ENCODE measurements at places on chromosomes 6 and 20.

- DNase-seq = no peak
Measured at GRCh38 chr6:155107432-155108069, 112.4 kb downstream of the TIAM2 start.

GRCh38 chr20:39862470-39862891 is 826.6 kb downstream of the MAFB start:
- no peak for DNase-seq

DNA sequence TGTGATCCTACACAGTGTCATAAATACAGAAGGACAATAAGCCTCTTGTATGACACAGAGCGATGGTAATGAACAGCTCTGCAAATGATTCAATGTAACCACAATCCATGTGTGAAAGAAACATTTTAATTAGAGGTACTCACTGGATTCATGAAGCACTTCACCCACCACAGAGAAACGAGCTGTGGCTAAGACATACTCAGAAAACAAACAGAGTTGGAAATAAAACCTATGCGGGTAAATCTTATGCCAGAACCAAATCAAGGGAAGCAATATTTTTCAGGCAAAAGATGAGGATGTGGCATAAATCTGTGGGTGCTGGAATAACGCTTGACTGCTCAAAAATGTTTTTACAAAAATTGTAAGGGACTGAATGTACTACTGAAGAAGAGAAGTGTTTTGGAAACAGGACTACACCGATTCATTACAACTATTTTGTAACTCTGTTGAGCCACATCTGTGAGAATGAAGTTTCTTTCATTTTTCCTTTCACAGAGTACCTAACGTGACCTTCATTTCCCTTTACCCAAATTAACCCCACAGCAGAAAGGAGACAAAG is 112.1 kb downstream of the WDR27 start:
- no peak for DNase-seq

DNA sequence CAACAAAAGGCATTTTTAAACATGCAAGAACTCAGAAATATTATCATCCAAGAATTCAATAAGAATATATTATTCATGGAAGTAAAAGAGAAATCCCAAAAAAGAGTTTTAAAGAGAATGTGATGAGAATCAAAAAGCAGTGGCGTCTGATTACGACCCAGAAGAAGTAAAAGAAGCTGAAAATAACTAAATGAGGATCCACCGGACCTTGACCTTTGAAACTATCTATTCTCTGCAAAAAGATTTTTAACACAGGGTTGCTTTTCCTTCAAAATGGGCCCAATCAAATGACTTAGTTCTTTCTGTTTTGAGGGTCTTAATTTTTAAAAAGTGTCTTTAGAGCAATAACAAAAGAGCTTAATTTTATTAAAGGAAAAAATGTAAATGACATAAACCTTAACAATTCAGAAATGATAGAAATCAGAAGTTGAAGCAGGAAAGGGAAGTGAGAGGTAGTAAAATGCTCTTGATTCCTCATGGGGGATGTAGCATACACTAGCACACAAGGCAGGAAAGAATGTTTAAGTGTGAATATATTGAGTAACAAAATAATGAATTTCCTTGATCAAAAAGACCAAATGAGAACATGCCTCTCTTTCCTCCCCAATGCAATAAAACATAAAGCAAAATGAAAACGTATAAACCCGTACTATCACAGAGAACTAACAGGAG is 223.1 kb upstream of the PRDM1 start:
- DNase-seq = no peak

DNA sequence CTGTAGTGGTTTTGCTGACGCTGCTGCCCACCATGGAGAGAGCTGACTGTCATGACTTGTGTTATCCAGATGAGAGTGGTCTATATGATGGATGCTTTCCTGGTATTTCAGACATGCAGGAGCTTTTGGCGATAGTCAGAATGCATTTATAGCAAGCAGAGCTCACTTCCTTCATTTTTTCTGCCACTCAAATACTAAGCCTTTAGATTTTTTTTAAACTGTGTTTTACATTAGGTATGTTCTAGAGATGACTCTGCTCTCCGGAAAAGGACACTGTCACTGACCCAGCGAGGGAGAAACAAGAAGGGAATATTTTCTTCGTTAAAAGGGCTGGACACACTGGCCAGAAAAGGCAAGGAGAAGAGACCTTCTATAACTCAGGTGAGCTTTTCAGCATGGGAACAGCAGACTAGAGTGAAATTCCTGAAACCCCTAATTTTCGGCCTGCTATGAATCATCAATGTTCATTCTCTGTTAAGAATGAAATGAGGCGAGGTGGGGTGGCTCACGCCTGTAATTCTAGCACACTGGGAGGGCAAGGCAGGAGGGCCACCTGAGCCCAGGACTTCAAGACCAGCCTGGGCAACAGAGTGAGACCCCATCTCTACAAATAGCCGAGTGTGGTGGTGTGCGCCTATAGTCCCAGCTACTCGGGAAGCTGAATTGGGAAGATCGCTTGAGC is 98.6 kb upstream of the CLDN20 start:
- no peak for DNase-seq

DNA sequence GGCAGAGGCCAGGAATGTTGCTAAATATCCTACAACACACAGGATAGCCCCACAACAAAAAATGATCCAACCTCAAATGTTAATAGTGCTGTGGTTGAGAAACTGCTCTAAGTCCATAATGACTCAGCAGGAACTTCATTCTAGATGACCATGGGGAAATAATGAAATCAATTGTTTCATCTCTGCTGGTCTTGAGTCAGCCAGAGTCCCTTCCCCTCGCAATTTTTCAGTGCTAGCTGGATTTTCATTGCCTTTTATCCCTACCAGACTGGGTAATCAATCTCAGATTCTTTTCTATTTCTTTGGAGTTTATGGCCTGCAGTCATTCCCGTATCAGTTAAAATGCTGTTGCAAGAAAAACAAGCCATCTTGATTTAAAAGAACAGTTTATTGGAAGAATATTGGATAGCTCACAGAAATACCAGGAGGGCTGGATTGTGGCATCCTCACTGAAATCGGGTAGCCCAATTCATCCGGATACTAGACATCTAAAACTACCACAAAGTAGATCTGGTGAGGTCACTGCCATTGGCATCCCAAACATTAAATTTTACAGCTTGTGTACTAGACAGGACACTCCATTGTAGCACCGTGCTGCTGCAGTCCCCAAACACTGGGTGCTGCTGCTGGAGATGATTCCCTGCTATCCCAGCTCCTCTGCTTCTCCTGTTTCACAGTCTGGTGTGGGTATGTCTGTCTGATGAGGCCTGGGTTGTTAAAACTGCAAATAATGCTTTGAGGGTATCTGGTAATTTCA is 30.3 kb upstream of the POPDC3 start:
- DNase-seq = no peak

DNA sequence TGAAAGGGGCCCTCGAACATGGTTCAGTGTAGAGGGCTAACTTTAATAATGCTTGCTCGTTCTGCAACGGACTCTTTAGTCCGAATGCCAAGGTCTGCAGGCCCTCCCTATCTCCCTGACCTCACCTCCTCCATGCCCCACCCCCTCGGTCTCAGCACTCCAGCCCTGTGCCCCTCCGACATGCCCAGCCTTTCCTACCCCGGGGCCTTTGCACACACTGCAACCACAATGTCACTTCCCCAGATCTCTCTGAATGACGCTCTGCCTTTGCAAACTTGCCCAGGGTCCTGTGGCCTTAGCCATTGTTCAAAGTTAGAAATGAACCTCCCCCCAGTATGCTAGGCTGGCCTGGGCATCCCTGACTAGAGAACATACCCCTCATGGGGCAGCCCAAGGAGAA is 50.0 kb upstream of the NFATC2 start:
- no peak for DNase-seq

- peak; percentile 91 for DNase-seq
Measured at GRCh38 chr6:20212392-20213111, at the start of gene MBOAT1. TSS of gene MBOAT1 (minus strand) at chr6:20212469. CDS start at chr6:20212234, 235 bp downstream.

DNA sequence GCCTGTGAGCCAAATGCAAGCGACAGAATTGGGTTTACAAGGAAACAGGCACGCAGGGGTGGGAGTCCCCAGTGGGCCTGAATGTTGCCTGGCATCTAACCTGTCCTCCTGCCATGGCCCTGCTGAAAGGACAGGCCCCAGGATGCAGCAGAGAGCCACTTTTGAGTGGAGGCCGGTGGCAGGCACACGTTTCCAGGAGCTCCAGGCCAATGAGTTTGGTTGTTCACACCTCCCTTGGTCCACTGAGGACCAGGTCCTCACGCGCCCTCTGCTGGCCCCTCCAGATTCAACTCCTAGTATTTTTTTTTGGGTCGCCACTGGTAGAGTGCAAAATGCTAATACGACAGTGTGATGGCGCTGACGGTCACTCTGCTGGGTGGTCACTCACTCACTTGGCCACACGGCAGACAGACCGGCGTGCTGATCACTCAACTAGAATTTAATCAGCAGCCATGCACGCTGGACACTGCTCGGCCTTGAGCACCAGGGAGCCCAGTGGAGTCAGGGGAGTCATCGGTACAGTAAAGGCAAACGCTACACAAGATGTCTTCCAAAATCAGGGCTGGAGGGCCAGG is 81.7 kb upstream of the NFATC2 start:
- no peak for DNase-seq

GRCh38 chr6:106122938-106123656 is 37.0 kb downstream of the PRDM1 start:
- no peak for DNase-seq

DNA sequence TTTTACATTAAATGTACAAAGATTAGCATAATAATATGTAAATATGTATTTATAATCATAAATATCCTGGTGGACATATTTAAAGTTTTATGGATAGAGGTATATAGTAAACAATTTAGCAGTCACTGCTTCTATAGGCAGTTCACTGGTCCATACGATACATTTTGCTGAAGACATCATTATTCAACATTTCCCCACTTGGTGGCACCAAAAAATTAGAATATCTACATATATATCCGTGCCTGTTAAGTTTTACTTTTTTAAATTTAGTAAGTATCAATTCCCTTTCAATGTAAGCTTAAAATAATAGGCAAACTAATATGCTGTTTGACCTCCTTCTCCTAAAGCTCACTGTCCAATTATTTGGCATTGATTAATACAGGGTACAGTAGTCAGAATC is 64.2 kb downstream of the LMBRD1 start:
- DNase-seq = no peak

DNA sequence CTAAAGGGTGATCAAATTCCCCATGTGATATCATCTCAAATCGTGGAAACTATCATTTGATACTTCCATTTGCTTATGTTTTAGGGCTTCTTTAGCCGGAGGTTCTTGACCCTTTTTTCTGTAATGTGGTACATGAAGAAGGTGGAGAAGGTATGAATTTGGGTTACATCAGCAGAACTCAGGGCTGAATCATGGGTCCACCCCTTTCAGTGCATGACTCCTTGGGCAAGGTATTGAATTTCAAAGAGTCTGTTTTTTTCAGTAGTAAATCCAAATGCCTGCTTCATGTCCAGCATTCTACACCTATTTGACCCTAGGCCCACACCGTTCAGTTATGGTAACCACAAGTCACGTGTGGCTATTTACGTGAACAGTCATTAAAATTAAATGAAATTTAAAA is 30.6 kb upstream of the QKI start:
- DNase-seq = no peak

DNA sequence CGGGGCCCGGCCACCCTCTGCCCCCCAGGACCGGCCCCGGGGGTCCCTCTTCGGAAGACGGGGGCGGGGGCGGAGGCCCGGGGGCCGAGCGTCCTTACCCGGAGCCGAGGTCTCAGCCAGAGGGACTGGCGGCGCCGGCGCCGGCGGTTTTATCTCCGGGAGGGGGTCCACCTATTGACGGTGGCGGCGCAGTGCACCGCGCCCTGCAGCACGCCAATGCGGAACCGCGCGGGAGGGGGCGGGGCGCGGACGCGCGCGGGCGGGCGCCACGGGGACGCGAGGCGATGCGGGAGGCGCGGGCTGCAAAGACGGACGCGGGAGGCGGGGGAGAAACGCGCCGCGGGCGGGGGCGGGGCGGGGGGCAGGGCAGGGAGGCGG is at the start of gene EEF1A2:
EEF1A2 (minus strand) TSS at position 124 of the 378 bp plus-strand sequence. CDS start 1,320 bp downstream, outside the sequence.
- DNase-seq = no peak

- DNase-seq = no peak
Measured at GRCh38 chr20:16671753-16672152, 58.1 kb upstream of the SNRPB2 start.

GRCh38 chr6:8113131-8113654 is 10.8 kb upstream of the EEF1E1 start:
- no peak for DNase-seq

DNA sequence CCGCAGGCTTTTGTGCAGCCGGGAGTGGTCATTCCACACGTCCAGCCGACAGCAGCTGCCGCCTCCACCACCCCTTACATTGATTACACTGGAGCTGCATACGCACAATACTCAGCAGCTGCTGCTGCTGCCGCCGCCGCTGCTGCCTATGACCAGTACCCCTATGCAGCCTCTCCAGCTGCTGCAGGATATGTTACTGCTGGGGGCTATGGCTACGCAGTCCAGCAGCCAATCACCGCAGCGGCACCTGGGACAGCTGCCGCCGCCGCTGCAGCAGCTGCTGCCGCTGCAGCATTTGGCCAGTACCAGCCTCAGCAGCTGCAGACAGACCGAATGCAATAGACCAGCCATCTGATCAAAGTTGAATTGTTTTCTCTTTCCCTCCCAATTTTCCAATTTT is 10.6 kb downstream of the RBM24 start:
- DNase-seq = peak; percentile 69

GRCh38 chr6:155177363-155177961 is 86.4 kb upstream of the CLDN20 start:
- no peak for DNase-seq

DNA sequence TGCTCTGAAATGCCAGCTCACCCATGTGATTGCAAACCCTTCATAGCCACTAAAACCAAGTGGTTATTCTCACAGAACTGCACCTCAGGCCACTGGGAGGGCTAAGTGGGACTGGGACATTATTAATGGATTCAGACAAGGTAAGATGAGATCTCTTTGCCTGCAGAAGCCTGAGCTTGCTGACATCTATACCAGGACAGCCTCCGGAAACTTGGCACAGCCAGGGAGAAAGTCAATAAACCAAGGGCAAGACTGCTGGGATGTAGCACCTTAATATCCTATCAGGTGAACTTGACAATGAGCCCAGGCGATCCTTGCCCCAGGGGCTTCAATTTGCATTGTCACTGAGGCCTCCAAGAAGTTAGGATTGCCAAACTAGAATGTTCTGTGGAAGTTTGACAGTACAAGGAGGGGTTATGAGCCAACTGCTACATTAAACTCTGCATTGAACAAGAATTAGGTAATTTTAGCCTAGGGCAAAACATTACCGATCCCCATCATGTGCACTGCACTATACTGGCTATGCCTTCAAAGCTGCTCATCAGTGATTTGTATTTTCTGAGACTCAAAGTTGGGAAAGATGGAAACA is 60.1 kb upstream of the RALGAPA2 start:
- no peak for DNase-seq

DNA sequence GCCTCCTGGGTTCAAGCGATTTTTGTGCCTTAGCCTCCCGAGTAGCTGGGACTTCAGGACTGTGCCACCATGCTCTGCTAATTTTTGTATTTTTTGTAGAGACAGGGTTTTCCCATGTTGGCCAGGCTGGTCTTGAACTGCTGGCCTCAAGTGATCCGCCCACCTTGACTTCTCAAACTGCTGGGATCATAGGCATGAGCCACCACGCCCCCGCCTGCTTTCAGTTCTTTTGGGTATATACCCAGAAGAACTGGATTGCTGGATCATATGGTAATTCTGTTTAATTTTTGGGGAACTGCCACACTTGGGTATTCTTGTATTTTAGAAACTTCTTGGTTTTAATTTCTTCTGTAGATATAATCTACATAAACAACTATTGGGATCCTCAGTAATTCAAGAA is 17.0 kb downstream of the CDS2 start:
- no peak for DNase-seq

- DNase-seq = no peak
Measured at GRCh38 chr6:133632206-133632605, 256.7 kb upstream of the TCF21 start.
